ENCODE measurements at places on chromosomes 6 and 20. TPM values are rescaled to one million over a fixed set of nuclear protein-coding genes. Genes with fewer than 3 reads are reported as not detected.

EEF1A2 gene
- total RNA-seq = 155 TPM

MYBL2 gene
- total RNA-seq = 84.8 TPM

IPCEF1 gene
- 0.10 TPM for total RNA-seq

RAET1G gene
- total RNA-seq = 7.9 TPM

NEDD9 gene
- 67.2 TPM for total RNA-seq

HEY2 gene
- not detected for total RNA-seq

BPIFB1 gene
- not detected for total RNA-seq

SLC4A11 gene
- total RNA-seq = 15.6 TPM

TMEM170B gene
- total RNA-seq = 0.72 TPM

COX7A2 gene
- 359 TPM for total RNA-seq

MAS1 gene
- not detected for total RNA-seq

SYNCRIP gene
- total RNA-seq = 139 TPM

BPI gene
- not detected for total RNA-seq

MUC22 gene
- total RNA-seq = 0.02 TPM

CCN6 gene
- total RNA-seq = not detected

PCSK2 gene
- not detected for total RNA-seq

TNFRSF21 gene
- 11.7 TPM for total RNA-seq

FAM162B gene
- total RNA-seq = 0.11 TPM

SLC22A1 gene
- total RNA-seq = 2.4 TPM

CALHM6 gene
- total RNA-seq = not detected

SRMS gene
- 0.14 TPM for total RNA-seq

SLC22A2 gene
- 0.06 TPM for total RNA-seq

NHLRC1 gene
- total RNA-seq = 1.6 TPM

FAM217A gene
- not detected for total RNA-seq

SMPDL3A gene
- 3.6 TPM for total RNA-seq

TINAG gene
- total RNA-seq = 0.14 TPM

RSPH3 gene
- total RNA-seq = 5.9 TPM

APOBEC2 gene
- not detected for total RNA-seq

SYCP2 gene
- total RNA-seq = 0.29 TPM

FOXS1 gene
- 0.25 TPM for total RNA-seq

ZDHHC14 gene
- 2.8 TPM for total RNA-seq

OR12D2 gene
- not detected for total RNA-seq

SIRPA gene
- 22.5 TPM for total RNA-seq

SLC13A3 gene
- 0.03 TPM for total RNA-seq

NRSN1 gene
- not detected for total RNA-seq

EPB41L2 gene
- total RNA-seq = 38.3 TPM

PDE7B gene
- 1.1 TPM for total RNA-seq

IRAK1BP1 gene
- 0.62 TPM for total RNA-seq

RRAGD gene
- total RNA-seq = 3.6 TPM

MATN4 gene
- total RNA-seq = 0.07 TPM

MYT1 gene
- total RNA-seq = 0.34 TPM

PRR18 gene
- 0.29 TPM for total RNA-seq

ARMC12 gene
- total RNA-seq = 0.74 TPM

OR2B3 gene
- not detected for total RNA-seq

PHACTR1 gene
- total RNA-seq = not detected

CST7 gene
- not detected for total RNA-seq

PIM1 gene
- total RNA-seq = 11.9 TPM

DAAM2 gene
- total RNA-seq = 0.13 TPM

KCNS1 gene
- total RNA-seq = not detected

FOXO3 gene
- 16.3 TPM for total RNA-seq

SAMD3 gene
- not detected for total RNA-seq

SYNDIG1 gene
- 1.4 TPM for total RNA-seq

UNC5CL gene
- total RNA-seq = 0.46 TPM

SIRPD gene
- total RNA-seq = not detected

RNASET2 gene
- 16.8 TPM for total RNA-seq

GSTA3 gene
- not detected for total RNA-seq

FAM184A gene
- not detected for total RNA-seq

MUC21 gene
- total RNA-seq = not detected

CAGE1 gene
- 0.04 TPM for total RNA-seq

LCA5 gene
- total RNA-seq = 0.39 TPM
